T-helper 9 cell (primary cell): ENCODE measurements at places on chromosomes 13 and 19.

DNA sequence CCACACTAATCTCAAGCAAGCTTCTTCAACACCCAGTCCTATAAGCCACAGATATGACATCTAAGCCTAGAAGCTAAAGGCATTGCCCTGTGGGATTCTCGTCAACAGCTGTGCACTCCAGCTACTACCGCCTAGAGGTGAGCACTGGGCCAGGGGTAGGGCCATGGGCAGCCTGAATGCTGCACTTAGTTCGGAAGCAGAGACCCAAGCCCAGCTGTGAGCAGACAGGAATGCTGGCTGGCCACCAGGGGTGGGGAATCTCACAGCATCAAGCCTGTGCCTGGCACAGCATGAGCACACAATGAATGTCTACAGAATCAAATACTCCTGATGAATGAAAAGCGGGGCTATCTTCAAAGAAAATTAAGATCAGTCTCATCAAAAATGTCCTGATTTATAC is 167.5 kb upstream of the UBL3 start:
- DNase-seq, result no peak

DNA sequence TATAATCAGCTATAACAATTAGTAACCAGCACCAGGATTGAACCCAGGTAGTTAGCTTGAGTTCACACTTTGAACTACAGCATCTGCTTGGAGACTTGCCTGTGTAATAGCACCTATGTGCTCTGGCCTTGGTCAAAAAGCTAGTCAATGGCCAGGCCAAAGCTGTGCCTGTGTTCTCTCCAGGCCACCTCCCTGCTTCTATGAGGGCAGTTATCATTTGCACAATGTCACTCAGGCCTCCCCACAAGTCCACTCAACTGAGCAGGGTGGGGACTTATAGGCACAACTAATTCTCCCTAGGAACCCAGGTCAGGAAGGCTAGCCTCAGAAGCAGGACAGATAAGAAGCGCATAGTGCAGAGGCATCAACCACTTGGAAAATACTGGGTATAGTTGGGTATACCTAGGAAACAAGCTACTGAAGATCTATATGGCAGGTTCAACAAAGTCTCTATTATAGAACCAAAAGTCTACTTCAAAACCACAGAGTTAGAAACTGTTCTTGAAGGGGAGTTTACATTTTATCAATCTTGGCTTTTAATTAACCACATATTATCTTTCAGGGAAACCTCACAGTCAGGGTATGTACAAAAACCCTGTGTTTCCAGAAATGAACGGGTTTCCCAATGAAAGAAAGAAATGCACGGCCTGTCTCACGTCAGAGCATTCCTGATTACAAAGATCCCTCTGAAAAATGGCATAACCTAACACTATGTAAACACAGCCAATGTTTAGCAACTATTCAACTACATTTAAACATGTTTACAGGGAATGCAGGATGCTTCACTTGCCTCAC is 140.9 kb downstream of the ABCC4 start:
- DNase-seq, result no peak

- DNase-seq, result no peak
Measured at GRCh38 chr19:28242317-28242927, 970.5 kb downstream of the UQCRFS1 start.

DNA sequence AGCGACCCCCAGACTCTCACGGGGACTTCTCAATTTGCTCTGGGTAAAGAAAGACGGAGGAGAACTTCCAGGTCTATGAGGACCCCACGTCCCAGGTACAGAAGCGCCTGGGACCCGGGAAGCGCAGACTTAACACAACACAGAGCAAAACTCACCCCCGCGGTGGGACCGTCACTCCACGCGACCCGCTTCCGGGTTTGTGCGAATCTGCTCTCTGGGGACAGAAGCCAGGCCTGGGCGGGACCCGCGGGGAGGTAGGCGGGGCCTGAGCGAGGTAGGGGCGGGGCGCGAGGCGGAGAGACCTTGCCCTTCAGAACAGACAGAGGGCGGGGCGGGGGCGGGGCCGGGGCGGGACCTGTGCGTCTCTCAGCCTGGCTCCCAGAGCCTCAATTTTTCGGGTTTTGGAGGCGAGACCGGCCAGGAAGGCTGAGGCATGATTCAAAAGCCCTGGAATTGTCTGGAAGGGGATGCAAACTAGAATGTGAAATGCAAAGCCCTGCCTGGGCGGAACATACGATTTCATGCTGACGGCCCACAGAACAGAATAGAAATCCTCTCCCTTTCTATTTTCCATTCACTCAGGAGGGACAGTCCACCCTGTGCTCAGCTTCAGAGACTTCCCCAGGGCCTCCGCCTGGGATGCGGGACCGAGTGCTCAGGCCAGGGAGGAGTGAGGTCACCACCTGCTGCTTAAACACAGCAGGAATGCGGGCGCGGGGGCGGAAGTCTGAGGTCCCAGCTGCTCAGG is 19.3 kb upstream of the ZNF888 start:
- DNase-seq, result peak; percentile 94

DNA sequence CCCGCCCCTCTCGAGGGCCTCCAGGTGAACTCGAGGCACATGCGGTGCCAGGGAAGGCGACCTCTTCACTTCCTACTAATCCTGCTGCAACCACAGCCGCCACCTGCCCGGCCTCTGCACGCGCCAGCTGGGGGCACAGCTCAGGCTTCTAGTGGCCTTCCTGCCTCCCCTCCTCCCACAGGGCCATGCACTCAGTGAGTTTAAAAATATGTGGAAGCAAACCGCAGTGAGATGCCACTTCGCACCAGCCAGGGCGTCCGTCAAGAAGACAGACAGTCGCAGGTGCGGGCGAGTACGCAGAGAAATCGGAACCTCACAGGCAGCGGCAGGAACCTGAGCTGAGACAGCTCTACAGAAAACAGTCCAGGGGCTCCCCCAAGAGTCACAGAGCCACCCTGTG is 10.4 kb downstream of the LMNB2 start:
- DNase-seq, result no peak

- peak; percentile 16 for DNase-seq
Measured at GRCh38 chr19:50906217-50906616, 5.0 kb downstream of the KLK4 start.

DNA sequence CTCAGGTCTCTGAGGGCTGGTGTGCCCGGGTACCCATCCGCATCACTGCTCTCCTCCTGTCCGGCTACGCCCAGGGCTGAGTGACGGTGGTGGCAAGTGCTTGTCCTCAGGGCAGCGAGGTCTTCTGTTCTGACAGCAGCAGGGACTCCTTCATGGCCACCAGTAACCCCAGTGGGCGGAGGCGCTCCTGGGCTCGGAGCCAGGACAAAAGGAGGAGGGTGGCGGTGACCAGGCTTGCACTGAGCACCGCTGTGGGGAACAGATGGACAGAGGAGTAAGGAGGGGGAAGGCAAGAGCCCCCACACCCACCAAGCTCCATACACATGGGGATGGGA is 5.8 kb downstream of the CD320 start:
- no peak for DNase-seq

- peak; percentile 51 for DNase-seq
Measured at GRCh38 chr13:46295491-46296114, 83.9 kb downstream of the LRRC63 start.

GRCh38 chr13:106083620-106084350 is 451.7 kb downstream of the EFNB2 start:
- DNase-seq, result no peak

DNA sequence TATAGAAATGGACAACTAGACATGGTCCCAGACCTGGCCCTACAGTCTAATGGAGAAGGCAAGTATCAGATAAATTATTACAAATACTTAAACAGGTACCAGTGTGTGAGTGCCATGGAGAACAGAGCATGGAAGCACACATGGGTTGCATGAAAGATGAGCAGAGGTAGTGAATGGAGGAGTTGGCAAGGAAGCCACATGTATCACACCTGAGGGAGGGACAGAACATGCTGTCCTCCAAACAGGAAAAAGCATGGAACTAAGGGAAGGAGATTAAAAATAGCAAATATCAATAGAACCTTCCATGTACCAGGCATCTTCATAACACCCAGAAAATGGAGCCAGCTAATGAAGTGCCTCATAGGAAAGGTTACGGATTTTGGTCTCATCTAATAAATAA is 85.9 kb downstream of the SACS start:
- DNase-seq, result no peak

GRCh38 chr19:33143897-33144405 is 12.0 kb downstream of the WDR88 start:
- peak; percentile 38 for DNase-seq

DNA sequence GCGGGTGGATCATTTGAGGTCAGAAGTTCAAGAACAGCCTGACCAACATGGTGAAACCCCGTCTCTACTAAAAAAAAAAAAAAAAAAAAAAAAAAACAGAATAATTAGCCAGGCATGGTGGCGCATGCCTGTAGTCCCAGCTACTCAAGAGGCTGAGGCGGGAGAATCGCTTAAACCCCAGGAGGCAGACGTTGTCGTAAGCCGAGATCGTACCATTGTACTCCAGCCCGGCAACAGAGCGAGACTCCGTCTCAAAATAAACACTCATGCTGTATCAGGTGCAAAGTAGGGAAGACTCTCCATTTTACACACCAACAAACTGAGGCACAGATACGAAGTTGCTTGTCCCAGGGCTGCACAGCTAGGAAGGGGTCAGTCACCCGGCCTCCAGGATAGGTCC is 15.6 kb downstream of the TLE6 start:
- no peak for DNase-seq

- no peak for DNase-seq
Measured at GRCh38 chr19:42571116-42571515, 23.6 kb downstream of the CEACAM8 start.

GRCh38 chr19:41597600-41598041 is 21.7 kb downstream of the CEACAM21 start:
- peak; percentile 62 for DNase-seq

- no peak for DNase-seq
Measured at GRCh38 chr13:101331731-101332130, 84.6 kb downstream of the NALCN start.

GRCh38 chr19:47742634-47743033 is 2.7 kb upstream of the NOP53 start:
- DNase-seq, result no peak

- no peak for DNase-seq
Measured at GRCh38 chr13:33322543-33322809, 36.9 kb upstream of the STARD13 start.

DNA sequence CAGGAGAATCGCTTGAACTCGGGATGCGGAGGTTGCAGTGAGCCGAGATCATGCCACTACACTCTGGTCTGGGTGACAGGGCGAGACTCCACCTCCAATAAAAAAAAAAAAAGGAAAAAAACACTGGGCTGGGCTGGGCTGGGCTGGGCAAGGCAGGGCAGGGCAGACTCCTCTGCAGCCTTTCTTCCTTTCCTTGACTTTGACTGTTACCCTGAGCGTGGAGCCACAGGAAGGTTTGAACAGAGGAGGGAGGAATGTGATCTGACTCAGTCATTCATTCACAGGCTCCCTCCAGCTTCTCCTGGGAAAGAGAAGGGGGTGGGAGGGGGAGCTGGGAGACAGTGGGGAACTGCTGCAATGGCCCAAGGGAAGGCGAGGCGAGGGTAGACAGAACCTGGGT is 2.7 kb upstream of the ACTN4 start:
- DNase-seq, result no peak

DNA sequence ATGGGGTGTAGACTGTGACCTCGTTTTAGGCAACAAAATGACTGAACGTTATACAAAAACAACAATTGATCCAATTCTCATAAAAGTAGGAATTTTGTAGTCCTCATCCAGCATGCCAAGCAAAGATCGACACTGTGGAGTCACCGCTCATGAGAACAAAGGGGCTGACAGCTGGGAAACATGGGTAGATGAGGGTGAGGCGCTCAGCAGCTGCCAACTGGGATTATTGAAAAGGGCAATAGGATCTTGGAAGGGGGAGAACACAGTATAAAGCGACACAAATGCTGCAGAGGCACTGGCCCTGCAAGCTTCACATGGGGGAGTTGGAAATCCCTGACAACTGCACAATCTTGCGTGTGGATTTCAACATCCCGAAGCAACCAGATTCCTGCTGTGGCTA is 5.4 kb upstream of the ZNF765 start:
- DNase-seq, result no peak

GRCh38 chr13:68550330-68550729 is 1320.2 kb upstream of the PCDH9 start:
- no peak for DNase-seq

GRCh38 chr13:111623208-111623607 is 302.8 kb downstream of the TEX29 start:
- no peak for DNase-seq

GRCh38 chr19:18063463-18063862 is 23.3 kb downstream of the IL12RB1 start:
- no peak for DNase-seq

GRCh38 chr13:47076500-47076899 is 179.6 kb upstream of the HTR2A start:
- DNase-seq, result no peak

GRCh38 chr13:111475488-111475887 is 155.0 kb downstream of the TEX29 start:
- DNase-seq, result no peak

DNA sequence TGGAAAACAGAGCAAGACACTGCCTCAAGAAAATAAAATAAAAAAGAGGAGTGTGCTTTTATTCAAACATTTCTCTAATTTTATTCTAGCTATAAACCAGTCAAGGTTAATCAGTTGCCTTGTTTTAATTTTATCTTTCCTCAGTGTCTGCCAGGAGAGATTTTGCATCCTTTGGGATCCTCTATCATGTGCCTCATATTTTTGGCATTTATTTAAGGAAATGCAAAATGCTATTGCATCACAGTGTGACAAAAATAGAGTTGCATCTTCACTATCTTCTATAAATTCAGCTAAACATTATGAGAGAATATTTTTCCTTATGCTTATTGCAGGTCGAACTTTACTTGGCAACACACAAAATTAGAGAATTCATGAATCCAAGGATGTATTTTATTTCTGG is 639.0 kb upstream of the KLF12 start:
- DNase-seq, result no peak

DNA sequence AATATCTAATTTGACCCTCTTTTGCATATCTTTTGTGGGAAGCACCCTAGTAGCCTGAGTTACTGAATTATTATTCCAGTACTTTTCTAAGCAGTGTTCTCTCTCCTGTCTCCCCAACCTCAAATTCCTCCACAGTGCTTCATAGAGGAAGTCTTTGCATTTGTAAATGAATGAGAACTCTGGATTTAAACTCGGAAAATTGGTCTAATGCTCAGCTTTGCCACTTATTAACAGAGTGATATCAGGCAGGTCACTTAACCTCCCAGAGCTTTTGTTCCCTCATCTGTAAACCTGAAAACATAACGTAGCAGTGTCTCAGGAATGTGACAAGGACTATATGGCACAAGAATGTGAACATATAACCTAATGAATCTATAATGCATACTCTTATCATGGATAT is 26.2 kb downstream of the FREM2 start:
- DNase-seq, result no peak

GRCh38 chr13:112619730-112620631 is 32.0 kb upstream of the TUBGCP3 start:
- no peak for DNase-seq
